Bronchus fibroblast of lung (primary cell): ENCODE measurements at places on chromosomes 7 and 10. TPM values are rescaled to one million over a fixed set of nuclear protein-coding genes. Genes with fewer than 3 reads are reported as not detected.

The RBP3 gene
- not detected in 2 replicates for total RNA-seq

The TMEM196 gene
- total RNA-seq, result under 0.01 TPM in 1 of 2 replicates, not detected in the other

The TUBAL3 gene
- not detected in 2 replicates for total RNA-seq

The SFTPA1 gene
- not detected in 2 replicates for total RNA-seq

The PRLHR gene
- total RNA-seq, result not detected in 2 replicates
